ENCODE measurements at places on chromosomes 5 and 9.

GRCh38 chr5:154194345-154195329 is 4.1 kb downstream of the GALNT10 start:
- DNase-seq, result no peak

GRCh38 chr9:132505991-132506655 is 76.3 kb upstream of the BARHL1 start:
- no peak for DNase-seq

DNA sequence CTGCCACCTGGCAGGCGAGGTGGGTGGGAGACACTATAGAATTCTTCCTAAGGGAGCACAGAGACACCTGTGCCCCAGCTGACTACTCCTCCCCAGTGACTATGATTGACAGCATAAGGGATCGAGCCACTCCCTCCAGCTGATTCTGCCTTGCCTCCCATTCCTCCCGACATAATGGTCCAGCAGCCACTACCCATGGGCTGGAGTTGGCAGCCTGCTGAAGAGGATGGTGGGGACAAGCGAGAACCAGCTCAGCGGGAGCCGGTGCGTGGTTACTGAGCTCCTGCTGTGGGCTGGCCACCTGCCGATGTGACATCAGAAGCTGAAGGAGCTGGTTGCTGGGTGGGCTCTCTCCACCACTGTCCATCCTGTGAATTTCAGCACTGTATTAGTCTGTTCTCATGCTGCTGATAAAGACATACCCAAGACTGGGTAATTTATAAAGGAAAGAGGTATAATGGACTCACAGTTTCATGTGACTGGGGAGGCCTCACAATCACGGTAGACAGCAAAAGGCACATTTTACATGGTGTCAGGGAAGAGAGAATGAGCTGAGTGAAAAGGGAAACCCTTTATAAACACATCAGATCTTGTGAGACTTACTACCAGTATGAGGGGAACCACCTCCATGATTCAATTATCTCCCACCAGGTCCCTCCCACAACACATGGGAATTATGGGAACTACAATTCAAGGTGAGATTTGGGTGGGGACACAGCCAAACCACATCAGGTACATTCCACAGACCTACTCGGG is 12.1 kb upstream of the NCS1 start:
- DNase-seq, result no peak

DNA sequence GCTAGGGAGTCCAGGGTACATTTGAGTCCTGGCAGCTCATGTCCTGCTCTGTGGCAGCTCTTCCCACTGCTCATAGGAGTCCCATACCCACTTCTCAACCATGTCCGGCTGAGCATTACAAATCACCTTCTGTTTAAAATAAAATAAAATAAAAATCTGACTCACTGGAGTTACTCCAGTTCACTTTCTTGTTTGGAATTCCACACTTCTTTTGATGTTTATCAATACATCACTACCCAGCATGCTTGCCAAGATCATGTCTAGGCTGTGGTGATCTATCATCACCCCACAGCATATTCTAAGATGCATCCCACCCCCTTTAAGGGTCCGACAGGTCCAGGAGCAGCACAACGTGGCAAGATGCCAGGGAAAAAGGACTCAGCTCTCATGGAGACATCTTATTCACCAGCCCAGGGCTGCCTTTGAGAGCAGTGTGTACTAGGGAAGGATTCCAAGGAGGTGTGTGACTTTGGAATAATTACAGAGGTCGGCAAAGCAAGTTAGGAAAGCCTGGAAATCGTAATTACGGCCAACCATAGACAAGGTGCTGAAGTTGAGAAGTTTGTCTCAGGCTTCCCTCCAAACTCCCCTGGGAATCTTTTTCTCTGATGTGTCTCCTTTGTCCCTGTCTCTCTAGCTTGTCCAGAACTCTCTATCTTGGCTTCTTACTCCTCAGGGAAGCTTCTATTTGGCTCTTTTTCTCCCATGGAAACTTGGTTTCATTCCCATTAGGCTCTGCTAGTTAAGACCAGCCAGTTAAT is 111.4 kb upstream of the SLC1A3 start:
- DNase-seq, result no peak

DNA sequence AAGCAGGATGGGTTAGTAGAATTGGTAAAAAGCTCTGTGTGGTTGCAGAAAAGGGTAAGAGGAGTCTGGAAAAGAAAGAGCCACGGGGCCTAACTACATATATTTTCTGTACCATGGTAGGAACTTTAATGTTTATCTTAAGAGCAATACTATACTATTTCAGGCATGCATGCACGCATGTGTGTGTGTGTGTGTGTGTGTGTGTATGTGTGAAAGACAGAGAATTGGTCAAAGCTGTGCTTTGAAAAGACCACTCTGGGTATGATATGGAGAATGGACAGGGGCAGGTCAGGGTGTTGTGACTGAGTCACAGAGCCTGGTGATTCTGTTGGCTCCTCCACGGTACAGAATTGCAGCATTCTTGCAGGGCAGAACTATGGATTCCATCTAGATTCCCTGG is 339.3 kb downstream of the SLIT3 start:
- DNase-seq, result no peak

DNA sequence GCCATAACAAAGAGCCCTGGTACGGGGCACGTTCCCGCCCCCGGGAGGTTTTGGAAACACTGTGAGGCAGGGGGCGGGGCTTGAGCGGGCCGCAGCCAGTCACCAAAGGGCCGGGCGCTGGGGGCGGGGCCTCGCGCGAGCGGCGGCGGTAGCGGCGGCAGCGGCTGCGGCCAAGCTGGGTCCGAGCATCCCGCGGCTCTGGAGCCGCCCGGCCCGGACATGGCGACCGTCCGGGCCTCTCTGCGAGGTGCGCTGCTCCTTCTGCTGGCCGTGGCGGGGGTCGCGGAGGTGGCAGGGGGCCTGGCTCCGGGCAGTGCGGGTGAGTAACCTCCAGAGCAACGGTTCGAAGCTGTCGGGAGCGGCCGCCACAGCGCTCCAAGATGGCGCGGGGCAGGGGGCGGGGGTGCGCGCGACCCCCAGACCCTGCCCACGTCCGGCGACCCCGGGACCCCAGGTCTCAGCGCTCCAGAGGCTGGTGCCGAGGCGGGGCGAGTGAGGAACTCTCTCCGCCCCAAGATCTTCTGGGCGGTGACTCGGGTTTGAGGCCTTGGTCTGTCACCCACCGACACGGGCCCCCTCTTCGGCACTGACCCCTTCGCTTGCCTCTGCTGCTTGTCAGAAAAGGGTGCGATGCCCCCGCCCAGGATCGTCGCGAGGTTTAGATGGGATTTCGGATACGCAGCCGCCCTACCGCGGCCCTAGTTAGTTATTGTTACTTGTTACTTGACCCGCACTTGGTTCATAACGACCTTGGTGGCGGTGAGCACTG is at the start of gene RECK:
Gene RECK (plus strand): TSS at position 134 of the 769 bp plus-strand sequence. CDS start 86 bp downstream, at position 220.
- peak; percentile 73 for DNase-seq

DNA sequence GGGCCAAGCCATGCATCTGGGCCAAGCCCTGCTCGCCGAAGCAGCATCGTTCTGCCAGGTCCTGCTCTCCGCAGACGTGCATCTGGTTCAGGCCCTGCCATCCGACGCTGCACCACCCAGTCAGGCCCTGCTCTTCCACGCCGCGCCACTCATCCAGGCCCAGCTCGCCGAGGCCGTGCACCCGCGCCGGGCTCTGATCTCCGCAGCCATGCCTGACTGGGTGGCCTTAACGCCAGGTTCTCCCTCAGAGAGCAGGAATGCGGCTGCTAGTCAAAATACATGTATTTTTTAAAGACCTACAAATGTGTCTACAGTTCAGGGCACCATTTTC is 891.1 kb upstream of the CTNND2 start:
- no peak for DNase-seq

- peak; percentile 42 for DNase-seq
Observed at GRCh38 chr5:90645024-90645610, 86.5 kb downstream of the ADGRV1 start.

DNA sequence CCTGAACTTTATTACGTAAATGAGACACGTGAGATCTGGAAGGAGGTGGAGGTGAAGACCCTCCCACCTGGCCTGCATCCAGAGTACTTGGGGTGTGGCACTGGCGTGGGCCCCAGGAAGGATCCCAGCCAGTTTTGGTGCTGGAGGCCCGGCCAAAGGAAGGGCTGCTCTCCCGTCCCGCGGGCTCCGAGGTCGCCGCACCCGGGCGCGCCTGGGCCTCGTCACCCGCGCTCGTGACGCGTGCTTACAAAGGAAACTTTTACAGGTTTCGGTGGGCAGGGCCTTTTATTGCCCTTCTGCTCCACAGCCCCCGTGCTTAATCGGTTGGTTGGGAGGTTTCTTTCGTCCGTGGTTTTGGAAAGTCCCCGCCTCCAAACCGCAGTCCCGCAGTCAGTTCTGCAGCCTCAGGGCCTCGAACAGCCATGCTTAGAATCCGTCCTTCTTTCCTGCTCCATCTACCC is 29.2 kb downstream of the CDKN2A start:
- DNase-seq, result peak; percentile 71

DNA sequence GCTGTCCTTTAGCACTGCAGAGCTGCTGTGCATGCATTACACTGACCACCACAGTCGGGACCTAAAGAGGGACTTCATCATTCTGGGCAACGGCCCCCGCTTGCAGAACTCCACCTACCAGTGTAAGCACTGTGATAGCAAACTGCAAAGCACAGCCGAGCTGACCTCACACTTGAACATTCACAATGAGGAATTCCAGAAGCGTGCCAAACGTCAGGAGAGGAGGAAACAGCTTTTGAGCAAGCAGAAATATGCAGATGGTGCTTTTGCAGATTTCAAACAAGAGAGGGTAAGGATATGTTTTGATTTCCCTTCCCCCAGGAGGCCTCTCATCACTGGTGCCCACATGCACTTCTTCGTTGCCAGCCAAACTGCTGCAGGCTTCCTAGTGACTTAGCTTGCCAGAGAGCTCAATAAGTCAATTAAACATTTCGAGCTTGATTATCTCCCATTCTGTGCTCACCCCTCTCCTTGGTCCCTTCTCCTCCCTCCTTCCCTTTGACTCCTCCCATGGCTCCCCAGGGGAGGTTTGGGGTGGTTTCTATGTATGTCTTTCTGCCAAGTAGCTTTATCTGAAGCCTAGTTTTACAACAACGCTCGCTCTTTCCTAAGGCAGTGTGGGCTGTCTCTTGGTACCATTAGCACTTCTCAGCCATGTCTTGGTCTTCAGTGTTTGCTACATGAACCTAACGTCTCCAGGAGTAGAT is 66.7 kb downstream of the ZNF462 start:
- DNase-seq, result no peak

DNA sequence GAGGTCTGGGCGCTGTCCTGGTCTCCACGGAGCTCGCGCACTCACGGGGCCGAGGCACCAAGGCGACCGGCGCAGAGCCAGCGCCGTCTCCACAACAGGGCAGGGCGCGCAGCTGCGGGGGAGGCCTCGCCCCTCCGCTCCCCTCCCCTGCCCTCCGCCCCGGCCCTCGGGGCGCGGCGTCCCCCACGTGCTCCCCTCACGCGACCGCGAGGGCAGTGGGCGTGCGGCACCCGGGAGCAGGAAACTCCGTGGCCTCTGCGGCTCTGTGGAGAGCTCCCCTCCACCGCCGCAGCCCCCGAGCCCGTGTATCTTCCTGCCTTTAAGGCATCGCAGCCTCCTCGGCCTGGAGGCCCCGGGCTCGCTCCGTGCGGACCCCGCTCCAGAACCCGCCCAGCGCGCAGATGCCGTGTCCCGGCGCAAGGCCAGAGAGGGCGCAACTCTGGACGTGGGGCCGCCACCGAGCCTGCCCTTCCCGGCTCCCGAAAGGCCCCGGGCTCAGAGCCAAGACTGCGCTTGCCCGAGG is 708 bp upstream of the TUBB4B start:
- DNase-seq, result peak; percentile 82

DNA sequence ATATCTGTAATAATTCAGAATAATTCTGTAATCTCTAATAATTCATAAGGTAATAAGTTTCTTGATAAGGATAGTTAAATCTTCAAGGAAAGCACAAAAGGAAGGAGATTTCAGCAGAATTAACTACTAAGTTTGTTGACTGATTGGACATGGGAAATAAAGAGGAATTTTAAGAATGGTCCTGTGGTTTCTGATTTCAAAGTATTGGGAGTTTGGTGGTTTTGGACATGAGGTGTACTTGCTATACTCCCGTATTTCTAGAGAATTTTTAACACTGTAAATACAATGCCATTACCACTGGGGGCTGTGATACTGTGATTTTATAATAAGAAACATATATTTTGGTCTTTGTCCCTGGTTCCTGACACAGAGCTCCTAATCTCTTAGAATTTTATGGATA is 123.9 kb downstream of the UNC13B start:
- DNase-seq, result no peak

- no peak for DNase-seq
Observed at GRCh38 chr9:120885457-120885856, 8.5 kb upstream of the PHF19 start.

- peak; percentile 98 for DNase-seq
Observed at GRCh38 chr5:78594610-78595457, 53.7 kb downstream of the LHFPL2 start.

DNA sequence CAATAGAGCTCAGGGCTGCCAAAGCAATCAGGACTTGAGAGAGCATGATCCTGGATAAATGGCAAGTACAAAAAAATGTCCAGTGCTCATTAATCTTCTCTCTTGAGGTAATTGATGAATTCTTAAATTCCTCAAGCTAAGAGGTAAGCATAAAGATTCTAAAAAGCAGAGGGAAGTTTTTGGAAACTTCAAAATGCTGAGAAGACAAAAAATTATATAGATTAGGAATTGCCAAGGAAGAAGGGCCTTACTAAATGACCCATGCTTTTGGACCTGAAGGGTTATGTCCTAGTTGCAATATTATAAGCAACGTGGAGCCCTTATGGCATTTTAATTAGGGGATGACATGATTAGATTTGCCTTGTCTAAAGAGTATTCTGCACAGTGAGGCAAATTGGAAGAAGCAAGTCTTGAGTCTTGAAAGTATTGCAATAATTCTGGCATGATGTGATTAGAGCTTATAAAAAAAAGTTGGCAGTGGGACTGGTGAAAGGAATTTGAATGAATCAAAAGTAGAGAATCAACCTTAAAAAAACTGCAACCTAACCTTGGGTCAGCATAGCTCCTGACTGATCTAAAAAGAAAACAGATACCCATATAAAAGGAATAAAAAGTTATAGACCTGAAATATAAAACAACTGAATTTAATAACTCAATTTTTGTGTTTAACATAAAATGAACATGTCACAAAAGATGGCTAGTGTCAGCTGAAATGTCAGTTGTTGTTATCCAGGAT is 323.8 kb upstream of the ARRDC3 start:
- no peak for DNase-seq

DNA sequence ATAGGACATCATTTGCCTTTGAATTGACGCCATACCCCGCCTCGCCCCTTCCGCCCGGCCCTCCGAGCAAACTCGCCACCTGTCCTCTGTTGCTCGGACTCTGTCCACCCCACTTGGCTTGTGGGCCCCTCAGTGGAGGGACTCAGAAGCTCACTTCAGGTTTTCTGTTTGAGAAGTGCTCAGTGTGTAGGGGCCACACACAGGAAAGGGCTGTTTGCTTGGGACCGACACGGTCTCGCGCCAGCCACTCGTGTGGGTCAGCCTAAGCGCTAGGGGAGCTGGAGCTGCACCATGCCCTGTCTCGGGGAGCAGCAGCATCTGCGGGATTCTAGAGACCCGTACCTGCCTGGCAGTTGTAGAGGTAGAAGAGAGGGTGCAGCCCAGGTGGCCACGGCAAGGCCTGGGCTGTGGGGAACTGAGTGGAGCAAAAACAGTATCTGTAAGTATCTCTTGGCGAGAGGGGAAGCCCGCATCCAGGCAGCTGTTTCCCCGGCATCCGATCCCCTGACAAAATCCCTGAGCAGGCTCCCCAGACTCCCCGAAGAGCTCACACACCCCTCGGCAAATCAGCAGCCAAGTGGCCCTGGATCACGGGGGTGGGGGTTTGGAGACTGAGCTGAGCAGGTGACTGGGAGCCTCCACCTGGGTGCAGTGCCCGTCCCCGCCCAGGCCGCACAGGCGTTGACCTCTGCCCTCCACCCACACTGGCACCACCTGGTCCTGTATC is 52.2 kb downstream of the COL5A1 start:
- no peak for DNase-seq

Measured in mesenchymal stem cell (in vitro differentiated cells and primary cell).